Osteocyte (in vitro differentiated cells): ENCODE measurements at places on chromosomes 2 and 18.

- H3K4me1 ChIP-seq: no peaks in the 10 kb centered on the region
- H3K27ac ChIP-seq: no peak overlapping the region
- peaks cover 72% of the 10 kb centered on the region for H3K27me3 ChIP-seq
- H3K36me3 ChIP-seq: peaks cover 3% of the 10 kb centered on the region
Observed at GRCh38 chr18:79657342-79657996, 22.1 kb upstream of the CTDP1 start.

GRCh38 chr2:67179526-67179925 lies 217.6 kb upstream of the ETAA1 start:
- no peak overlapping the region for H3K4me3 ChIP-seq
- no peaks in the 10 kb centered on the region for H3K4me1 ChIP-seq
- H3K27me3 ChIP-seq: peaks cover 29% of the 10 kb centered on the region
- no peak overlapping the region for H3K27ac ChIP-seq

- H3K36me3 ChIP-seq: no peaks in the 10 kb centered on the region
- DNase-seq: no peak
- H3K27me3 ChIP-seq: no peaks in the 10 kb centered on the region
- no peak overlapping the region for H3K4me3 ChIP-seq
Observed at GRCh38 chr2:150676747-150677383, 189.4 kb upstream of the RND3 start.

DNA sequence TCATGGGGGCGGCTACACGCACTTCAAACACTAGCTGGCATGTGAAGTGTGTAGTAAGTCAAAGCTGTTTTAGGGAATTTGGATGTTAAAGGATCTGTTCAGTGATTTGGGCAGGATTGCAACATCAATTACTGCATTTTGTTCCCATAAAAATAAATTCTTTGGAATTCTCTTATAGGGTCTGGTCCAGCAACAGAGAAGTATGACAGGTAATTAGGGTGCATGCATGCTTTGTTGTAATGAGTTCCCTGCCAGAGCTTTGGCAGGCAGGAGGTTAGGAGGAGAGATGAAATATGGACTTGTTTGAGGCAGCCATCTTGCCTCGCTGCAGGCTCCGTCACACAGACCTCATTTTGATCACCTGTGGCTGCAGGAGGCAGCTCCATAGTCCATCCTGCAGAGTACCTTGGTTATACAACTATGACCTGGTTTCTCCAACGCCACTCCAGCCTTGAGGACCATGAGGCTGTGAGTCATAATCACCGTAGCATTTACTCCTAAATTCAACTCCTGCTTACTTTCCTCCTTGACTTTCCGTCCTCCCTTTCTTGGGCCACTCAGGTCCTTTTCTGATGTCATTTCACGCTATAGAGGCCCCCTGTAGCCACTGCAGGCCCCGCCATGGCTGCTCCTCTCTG lies 26.5 kb upstream of the EML4 start:
- H3K4me3 ChIP-seq: peak overlapping the region; percentile 62
- peak overlapping the region; percentile 79 for H3K27ac ChIP-seq
- DNase-seq: no peak
- H3K36me3 ChIP-seq: no peaks in the 10 kb centered on the region

GRCh38 chr2:236679884-236680860 lies 110.5 kb downstream of the ACKR3 start:
- H3K4me1 ChIP-seq: peaks cover 47% of the 10 kb centered on the region
- DNase-seq: no peak
- peak overlapping the region; percentile 70 for H3K27ac ChIP-seq
- H3K36me3 ChIP-seq: no peaks in the 10 kb centered on the region
